ENCODE measurements at places on chromosomes 2 and 18. TPM values are rescaled to one million over a fixed set of nuclear protein-coding genes. Genes with fewer than 3 reads are reported as not detected.

DNA sequence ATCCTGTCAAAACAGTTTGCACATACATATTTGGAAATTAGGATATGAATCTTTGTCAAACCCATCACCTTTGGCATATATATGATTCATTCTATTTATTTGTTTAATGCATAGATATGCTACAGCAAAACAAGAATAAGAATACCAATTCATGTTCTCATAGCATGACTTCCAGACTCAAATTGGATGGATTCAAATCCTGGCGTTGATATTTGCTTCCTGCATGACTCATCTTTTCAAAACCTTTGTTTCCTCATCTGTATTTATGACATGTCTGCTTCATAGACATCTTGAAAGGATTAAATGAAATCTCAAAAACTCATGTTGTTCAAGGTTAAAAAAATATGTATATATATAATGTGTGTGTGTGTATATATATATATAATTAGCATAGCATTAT lies 261.3 kb downstream of the MBD5 start:
- DNase-seq: no peak

- no peak for DNase-seq
Measured at GRCh38 chr18:61535401-61535800, 202.2 kb downstream of the CDH20 start.

- DNase-seq: peak; percentile 0
Measured at GRCh38 chr2:128472789-128473174, 154.1 kb upstream of the HS6ST1 start.

The CPO gene
- not detected for total RNA-seq

DNA sequence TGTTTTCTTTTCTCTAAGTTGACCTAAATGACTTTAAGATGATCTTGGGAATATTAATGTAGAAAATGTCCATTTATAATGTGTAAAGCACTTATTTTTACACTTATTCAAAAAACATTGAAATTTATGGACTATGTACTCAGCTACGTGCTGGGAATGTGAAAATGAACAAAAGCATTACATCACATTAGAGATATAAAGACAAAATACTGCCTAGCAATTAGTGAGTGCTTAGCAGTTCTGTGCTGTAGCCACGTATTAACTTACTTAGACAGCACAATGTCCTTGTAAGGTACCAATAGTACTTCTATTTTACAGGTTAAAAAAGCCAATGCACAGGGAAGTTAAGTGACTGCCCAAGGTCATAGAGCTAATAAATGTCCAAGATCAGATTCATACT lies 103.8 kb upstream of the TTN start:
- DNase-seq: no peak

The MALL gene
- 1.4 TPM for total RNA-seq

DNA sequence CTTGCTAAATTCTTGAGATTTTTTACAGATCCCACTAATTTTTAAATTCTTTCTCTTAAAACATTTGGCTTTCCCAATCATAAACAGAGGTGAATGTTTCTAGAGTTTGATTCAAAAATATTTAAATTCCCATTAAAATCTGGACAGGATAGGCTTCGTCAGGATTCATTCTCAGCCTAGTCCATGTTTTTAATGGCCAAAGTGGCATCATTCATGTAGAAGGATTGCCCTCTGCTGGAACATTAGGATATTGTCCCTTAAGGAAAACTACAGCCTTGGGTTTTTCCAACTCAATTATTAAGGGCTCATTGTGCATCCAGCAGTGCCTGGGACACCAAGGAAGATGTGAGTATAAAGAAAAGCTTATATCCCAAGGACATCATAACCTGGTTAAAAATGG lies 71.7 kb downstream of the TPGS2 start:
- peak; percentile 71 for DNase-seq

Measured in neural progenitor cell (in vitro differentiated cells).